NCI-H187 (cell line): ENCODE measurements at places on chromosomes 5 and 9.

GRCh38 chr9:131810351-131811170, 70.7 kb upstream of the RAPGEF1 start:
- no peak for DNase-seq

DNA sequence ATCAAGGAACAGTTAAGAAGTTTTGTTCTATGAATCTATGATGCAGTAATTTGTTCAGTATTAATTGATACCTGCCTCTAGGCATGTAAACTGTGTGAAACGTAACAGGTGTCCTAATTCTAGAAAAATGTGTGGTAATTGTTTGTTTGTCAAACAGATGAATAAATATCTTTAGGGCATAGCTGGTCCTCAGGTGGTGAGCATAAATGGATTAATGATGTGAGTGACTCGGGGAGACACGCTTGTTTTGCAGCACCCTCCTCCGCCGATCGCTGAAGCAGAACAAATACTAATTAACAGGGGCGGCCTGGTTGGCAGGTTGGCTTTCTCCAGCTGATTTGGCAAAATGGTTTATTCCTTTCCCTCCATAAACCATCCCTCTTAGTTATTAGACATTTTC, 88.8 kb downstream of the TLE4 start:
- no peak for DNase-seq

DNA sequence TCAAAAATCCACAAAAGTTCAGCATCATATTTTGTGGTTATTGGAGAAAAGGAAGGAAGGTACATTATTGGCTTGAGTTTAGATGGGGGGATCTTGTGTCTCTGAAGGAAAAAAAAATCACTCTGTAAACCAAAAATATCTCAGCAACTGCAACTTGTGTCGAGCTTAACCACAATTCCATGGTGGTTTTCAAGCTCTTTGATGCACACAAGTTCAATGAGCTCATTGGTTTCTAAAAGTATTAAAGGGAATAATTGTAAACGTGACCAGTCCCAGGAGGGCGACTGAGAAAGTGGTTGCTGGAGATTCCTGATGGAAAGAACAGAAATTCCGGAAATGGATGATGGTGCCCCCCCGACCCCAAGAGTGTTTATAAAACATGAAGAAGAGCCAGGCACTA, 173.8 kb downstream of the PSAT1 start:
- no peak for DNase-seq

GRCh38 chr5:139543423-139543991, 17.6 kb upstream of the UBE2D2 start:
- no peak for DNase-seq

DNA sequence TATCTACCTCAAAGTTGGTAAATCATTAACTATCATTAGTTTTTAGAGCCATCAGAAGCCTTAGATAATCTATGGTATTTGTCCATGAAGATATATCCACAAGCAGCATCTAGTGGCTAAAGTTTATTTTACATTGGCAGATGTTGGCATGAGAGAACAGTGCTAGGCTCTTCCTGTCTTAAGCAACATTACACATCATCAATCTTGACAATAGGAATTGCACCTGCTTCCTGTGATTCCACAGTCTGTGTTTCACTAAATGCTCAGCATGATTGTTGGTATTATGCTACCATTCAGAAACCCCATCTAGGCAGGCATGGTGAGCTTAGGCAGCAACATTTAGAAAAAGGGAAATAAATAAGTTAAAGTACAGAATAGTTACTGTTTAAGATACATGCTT, 246.6 kb downstream of the SLCO4C1 start:
- DNase-seq = no peak

GRCh38 chr5:132012371-132013005, 1.0 kb upstream of the ACSL6 start:
- DNase-seq = no peak
